ENCODE measurements at places on chromosomes 3 and 15.

GRCh38 chr3:71225002-71225684 is 358.4 kb downstream of the FOXP1 start:
- DNase-seq: no peak

DNA sequence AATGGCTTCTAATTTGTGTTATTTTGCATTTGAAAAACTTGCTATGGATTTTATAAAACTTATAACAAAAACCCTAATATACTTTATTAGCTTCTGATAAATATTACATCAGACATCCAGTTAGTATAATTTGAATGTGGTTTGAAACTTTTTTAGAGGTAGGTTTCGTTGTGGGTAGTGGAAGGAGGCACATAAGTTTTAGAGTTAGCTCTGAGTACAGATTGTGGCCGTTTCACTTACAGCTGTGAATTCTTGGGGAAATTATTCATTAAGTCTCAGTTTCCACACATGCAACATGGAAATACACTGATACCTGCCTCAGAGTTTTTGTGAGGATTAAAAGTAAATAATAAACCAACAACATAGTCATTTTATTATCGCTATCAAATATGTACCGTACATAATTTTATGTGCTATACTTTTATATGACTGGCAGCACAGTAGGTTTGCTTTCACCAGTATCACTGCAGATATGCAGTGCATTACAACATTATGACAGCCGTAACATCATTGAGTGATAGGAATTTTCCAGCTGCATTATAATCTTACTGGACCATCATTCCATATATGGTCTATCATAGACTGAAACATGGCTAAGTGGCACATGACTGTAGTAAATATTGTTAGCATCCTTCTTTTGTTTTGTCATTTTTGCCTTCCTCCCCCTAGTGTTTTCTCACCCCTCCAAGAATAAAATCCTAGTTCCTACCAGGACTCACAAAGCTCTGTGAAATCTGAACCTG is 175.6 kb downstream of the AKAP13 start:
- DNase-seq: no peak

- DNase-seq: peak; percentile 46
These were observed 22.2 kb upstream of the EID1 start for GRCh38 chr15:48855501-48856440.

- peak; percentile 70 for DNase-seq
These were observed 1.0 kb downstream of the KAT2B start for GRCh38 chr3:20041197-20041780.

DNA sequence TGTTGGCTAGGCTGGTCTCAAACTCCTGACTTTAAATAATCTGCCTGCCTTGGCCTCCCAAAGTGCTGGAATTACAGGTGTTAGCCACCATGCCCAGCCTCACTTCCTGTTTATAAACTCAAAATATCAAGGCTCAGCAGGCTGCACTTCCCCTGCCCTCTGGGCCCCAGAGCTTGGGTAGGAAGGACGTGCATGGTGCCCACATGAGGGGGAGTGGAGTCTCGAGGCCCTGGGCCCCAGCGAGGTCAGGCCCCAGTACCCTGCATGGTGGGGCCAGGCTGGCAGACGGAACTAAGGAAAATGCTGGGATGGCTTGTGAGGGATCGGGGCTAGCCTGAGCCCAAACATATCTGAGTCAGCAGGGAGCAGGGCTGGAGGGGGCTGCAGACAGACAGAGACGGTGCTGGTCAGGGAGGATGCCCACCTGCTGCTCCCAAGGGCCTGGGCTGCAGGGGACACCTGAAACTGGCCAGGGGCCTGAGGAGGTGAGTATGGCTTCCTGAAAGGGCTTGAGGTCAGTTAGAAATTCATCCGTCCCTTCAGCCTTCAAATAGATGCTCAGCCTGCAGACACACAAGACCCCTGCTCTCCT is 5.1 kb downstream of the SPTBN5 start:
- DNase-seq: no peak

DNA sequence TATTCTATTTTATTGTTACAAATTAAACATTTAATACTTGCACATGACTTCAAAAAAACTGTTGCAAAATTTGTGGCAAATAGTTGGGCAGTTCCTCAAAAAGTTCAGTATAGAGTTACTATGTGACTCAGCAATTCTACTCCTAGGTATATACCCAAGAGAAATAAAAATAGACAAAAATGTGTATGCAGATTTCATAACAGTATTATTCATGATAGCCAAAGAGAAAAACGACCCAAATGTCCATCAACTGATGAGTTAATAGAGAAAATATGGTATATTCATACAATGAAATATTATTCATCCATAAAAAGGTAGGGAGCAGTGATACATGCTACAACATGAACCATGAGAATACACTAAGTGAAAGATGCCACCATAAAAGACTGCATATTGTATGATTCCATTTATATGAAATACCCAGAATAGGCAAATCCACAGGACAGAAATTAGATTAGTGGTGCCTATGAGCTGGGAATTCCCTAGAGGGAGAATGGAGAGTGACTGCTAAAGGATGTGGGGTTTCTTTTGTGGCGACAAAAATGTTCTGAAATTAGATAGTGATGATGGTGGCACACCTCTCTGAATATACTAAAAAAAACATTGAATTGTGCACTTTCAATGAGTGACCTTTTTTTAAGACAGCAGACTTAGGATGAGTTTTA is 31.6 kb upstream of the CLASP2 start:
- DNase-seq: no peak

- no peak for DNase-seq
These were observed 922.2 kb downstream of the TUSC7 start for GRCh38 chr3:117631781-117632180.

GRCh38 chr3:65660000-65660598 is 378.6 kb downstream of the MAGI1 start:
- DNase-seq: no peak

DNA sequence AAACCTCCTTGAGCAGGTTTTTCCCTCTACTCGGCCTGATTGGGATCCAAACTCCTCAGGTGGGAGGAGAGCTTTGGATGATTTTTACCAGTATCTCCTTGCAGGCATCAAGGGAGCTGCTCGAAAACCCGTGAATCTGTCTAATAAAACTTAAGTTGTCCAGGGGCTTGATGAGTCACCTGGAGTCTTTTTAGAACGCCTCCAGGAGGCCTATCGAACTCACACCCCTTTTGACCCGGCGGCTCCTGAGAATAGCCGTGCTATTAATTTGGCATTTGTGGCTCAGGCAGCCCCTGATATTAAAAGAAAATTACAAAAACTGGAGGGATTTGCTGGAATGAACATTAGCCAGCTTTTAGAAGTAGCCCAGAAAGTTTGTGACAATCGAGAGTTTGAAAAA is 41.6 kb downstream of the ZBTB11 start:
- no peak for DNase-seq

DNA sequence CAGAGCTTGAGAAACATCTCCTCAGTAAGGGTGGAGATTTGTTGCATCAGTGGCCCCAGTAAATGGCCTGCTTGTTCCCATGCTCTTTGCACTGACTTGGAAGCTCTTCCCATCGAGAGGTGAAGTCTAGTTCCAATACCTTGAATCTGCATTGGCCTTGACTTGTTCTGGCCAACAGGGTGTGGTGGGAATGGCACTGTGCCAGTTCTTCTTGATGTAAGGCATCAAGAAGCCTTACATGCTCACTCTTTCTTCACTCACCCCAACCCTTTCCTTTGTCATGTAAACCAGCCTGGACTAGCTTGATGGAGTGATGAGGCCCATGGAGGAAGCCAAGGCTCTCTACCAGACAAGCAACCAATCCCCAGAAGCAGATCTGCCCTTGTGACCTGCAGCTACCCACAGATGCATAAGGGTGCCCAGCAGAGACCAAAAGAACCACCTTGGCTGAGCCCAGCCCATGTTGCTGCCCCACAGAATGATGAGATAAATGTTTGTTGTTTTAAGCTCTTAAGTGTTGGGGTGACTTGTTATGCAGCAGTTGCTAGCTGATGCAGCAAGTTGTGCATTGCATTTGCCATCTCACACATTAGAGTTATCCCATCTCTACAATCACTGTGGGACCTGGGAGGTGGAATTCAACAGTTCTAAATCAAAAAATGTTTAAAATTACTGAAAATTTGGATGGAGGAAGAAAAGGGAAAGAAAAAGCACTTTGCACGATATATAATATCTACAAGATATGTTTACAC is 11.1 kb upstream of the MGLL start:
- no peak for DNase-seq

DNA sequence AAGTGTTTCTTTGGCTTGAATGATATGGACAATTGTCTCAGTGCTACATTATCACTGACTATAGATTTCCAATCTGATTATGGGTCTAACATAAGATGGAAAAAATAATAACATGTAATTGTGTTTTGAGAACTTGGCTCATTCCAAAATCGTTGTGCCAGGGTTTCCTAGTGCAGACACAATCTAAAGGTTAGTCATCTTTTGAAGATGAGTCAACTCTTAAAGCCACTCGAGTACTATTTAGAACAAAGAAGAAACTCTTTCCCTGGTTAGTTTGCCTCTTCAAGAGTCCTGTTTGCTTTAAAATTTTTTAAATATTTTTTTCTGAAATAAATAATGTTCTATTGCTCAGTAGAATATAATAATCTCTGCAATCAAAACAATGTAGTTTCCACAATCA is 301.0 kb downstream of the CADM2 start:
- DNase-seq: peak; percentile 33

GRCh38 chr3:52978109-52978754 is 67.6 kb downstream of the SFMBT1 start:
- DNase-seq: no peak
